Activated naive CD8-positive, alpha-beta T cell treated with anti-CD3 and anti-CD28 coated beads, Interleukin-2, amount 50 U/mL, for 16 hours (primary cell): ENCODE measurements at places on chromosomes 11 and 22.
A peak's percentile ranks its signal among the peaks of the same experiment; 100 is the strongest.

- no peak for DNase-seq
Measured at GRCh38 chr11:71458146-71459070, 5.4 kb downstream of the NADSYN1 start.

DNA sequence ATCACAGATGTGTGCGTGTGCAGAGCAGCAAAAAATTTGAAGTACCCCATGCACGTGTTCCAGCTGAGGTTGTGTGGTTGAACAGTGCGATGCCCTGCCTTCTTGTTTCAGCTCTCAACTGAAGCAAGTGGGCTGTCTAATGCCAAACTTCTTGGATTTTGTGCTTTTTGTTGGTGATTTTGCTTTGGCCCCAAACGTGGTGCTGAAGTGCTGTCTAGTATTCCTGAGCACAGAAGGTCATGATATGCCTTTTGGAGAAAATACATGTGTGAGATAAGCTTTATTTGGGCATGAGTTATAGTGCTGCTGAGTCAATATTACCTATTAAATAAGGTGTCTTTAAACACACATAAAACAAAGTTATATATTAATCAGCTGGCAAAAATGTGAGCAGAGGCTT, 14.1 kb downstream of the YDJC start:
- no peak for DNase-seq

- DNase-seq = no peak
Measured at GRCh38 chr11:57484141-57484710, 23.9 kb downstream of the RTN4RL2 start.

DNA sequence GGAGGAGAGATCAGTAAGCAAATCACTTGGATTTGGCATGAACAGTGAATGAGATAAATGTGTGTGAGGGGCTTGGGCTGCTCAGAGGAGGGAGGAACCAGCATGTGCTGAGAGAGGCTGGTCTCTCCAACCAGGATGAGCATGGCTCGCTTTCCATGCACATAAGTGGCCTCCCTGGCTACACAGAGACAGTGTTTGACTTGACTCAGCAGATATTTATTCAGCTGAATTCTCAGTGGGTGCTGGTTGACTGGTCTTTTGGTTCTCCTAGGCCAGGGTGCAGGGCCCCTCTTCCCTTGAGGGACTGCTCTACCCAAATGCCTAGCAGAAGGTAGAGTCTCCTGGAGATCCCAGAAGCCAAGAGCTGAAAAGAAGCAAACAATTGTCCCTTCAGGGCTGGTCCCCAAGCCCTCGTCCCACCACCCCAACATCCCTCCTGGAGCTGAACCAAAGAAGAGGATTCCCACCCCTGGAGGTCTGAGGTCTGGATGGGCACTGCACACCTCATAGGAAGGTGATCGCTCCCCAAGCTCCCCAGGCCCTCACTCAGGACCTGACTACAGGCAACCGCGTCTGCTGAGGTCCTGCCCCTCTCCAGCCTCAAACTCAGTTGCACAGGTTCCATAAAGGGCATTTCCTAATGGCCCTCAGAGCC, 3.3 kb upstream of the TRIM29 start:
- DNase-seq = no peak

DNA sequence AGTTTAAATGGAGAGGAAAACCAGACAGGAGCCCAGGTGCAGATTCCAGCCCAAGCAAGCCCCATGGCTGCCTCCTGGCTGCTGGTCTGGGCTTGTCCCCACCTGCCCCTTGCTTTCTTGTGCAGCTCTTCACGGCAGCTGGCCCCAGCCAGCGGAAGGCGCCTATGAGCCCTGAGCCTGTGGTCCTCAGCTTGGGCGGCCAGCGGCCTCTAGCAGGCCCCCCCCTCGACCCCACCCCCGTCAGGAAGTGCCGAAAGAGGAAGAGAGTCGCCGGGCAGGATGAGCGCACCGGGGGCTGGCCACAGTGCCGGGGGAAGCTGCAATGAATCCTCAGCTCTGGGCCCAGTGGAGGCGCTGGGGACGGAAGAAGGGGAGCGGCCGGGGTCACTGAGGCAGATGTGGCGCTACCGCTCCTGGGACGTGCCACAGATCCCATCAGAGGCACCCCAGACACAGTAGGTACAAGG, 2.1 kb upstream of the DGKZ start:
- DNase-seq = no peak

GRCh38 chr11:124072147-124072546, 31.0 kb upstream of the OR10G7 start:
- DNase-seq = no peak

DNA sequence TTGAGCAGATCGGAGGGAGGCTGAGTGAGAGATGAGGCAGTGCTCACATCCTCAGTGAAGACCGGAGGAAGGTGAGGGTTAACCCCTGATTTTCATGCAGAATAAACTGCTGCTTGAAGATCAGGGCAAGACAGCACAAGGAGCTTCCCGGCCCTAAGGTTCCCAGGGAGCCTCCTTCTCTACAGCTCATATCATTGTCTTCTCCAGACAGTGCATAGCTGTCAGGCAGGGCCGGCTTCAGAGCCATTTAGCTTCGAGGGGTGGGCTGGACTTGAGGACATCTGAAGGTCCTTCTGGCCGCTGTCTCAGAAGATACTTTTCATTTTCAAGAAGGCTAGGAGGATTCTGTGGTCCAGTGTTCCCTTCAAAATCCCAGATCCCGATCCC, 7.2 kb downstream of the ADAMTS8 start:
- DNase-seq = no peak

DNA sequence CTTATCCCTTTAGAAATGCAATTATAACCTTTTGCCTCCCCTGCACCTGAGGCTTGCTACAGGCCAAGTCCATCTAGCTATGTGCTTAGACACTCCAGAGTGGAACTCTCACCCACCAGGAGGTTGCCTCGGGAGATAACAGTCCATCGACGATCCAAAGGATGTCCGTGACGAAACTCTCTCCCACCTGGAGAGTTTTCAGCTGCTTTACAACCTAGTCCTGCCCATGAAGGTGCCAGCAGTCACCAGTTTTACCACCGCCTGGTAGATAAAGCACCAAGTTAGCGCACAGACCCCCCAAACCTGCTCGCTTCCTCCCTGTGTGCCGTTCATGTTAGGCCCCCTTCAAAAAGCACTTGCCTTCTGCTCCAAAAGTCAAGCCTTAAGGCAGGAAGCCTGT, 53.1 kb upstream of the SHISAL1 start:
- DNase-seq = no peak

DNA sequence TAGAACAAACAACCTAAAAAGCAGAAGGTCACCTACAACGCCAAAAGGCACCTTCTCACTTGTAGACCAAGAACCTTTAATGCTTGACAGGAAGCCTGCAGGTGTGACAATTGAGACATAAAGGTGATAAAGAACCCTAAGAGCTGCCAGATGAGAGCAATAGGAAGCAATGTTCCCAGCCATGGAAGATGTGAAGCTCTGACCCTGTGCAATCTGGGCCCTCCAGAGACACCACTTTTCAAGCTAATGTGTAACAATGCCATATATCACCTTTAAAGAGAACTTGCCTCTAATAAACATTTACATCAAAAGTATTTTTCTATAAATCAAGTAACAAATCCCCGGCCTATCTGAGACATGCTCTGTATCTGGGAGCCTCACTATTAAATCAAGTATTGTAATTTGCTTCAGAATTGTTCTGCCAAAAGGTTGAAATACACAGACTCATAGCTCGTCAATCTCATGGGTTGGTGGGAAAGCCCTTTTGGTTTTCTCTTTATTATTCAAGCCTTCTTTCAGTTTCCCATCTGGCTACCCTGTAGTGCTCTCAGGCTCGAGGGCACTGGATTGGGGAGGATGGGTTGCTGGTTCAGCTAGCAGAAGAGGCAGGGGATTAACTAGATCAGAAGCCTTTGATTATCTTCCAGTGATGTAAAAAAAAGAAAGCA, 368.9 kb downstream of the BUD13 start:
- no peak for DNase-seq

DNA sequence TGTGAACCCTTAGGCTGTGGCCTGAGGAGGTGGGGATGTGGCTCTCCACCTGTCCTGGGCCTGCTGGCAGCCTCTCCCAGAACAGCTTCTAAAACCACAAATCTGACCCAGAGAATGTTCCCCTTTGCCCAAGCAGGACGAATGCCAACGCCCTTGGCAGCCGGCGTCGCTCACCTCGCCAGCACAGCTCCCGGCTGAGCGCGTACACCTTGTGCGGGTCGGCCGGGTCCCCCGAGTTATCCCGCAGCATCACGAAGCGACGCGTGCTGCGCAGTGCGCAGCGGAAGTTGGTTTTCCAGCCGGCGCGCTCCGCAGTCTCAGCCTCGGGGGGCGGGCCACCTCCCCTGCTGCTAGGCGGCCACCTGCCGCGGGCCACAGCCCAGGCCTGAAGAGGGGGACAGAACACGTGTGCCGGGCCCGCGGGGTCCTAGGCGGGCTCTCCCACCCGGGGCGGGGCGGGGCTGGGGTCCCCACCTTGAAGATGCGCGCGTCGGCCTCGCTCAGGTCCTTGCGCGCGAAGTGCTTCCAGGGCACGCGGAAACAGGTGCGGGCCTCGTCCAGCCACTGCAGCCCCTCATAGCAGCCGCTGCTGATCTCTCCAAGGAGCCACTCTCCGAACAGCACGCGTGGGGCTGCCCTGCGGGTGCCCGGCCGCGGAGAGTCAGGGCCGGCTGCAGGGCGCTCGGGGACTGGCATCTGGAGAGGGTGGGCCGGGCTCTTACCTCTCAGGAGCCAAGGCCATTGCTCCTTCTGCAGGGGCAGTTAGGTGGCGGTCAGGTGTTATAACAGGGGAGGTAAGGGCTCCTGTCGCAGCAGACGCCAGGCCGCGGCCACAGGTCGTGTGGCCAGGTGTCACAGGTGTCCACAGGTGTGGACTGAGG, 887 bp downstream of the IRF7 start:
- DNase-seq = no peak

- no peak for DNase-seq
Measured at GRCh38 chr22:27377501-27378295, 423.9 kb downstream of the MN1 start.

DNA sequence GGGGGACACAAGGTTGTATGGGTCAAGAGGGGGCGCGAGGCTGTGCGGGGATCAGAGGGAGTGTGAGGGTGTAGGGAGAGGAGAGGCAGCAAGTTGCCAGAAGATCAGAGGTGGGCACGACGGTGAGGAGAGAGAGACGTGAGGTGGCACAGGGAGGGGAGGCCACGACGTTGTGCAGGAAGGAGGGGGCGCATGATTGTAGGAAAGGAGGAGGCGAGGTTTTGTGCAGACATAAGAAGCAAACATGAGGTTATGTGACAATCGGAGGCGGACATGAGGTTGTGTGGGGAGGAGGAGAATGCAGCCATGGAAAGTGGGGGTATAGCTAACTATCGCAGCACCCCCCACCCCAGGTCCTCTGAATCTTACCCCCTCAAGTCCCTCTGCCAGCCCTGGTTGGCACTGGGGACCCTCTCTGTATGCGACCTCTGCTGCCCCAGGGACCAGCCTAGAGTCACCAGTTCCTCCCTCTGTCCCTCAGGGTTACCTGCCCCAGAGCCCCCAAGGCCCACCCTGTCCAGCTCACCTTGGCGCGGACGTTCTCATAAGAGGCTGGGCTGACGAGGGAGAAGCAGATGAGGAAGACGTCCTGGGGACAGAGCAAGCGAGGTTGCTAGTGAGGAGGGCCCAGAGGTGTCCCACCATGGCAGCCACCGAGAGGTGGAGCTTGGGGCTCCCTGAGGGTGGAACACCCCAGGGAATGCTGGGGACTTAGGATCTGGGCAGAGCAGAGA, 12.5 kb downstream of the RAC2 start:
- DNase-seq = no peak

GRCh38 chr11:28696591-28696990, 588.4 kb downstream of the METTL15 start:
- no peak for DNase-seq

- DNase-seq = no peak
Measured at GRCh38 chr11:111851636-111852035, 19.7 kb downstream of the ALG9 start.

DNA sequence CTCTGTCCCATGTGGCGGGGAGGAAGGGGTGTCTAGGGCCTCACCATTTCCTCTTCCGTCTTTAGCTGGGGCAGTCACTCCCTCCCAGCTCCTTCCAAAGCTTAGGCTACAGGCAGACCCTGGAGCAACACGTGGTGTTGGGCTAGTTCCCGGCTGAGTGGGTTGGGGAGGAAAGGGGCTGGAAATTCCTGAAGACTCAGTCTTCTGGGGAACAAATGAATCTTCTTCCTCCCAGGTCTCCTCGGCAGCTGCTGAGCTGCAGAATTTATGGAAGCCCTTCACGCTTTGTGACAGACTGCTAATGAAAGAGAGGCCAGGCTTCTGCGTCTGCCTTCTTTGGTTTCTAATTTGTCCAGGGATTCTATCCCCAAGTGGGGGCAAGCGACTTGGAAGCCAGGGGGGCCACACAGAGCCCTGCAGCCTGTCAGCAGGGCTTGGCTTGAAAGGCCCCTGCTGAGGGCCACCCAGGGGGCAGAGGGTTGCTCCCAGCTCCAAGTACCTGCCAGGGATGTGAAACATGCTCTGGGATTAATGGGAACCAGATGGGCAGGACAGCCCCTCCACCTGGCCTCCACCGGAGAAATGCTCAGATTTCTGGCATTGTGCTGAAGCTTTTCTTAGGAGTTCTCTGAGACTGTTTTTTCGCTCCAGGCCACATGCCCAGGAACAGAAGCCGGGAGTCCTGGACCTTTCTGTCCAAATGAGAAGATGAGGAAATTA, 123.1 kb downstream of the PKNOX2 start:
- DNase-seq = no peak

GRCh38 chr11:107996006-107996776, 12.5 kb upstream of the CUL5 start:
- DNase-seq = no peak

- DNase-seq = no peak
Measured at GRCh38 chr11:59601788-59602187, 13.8 kb downstream of the OSBP start.

DNA sequence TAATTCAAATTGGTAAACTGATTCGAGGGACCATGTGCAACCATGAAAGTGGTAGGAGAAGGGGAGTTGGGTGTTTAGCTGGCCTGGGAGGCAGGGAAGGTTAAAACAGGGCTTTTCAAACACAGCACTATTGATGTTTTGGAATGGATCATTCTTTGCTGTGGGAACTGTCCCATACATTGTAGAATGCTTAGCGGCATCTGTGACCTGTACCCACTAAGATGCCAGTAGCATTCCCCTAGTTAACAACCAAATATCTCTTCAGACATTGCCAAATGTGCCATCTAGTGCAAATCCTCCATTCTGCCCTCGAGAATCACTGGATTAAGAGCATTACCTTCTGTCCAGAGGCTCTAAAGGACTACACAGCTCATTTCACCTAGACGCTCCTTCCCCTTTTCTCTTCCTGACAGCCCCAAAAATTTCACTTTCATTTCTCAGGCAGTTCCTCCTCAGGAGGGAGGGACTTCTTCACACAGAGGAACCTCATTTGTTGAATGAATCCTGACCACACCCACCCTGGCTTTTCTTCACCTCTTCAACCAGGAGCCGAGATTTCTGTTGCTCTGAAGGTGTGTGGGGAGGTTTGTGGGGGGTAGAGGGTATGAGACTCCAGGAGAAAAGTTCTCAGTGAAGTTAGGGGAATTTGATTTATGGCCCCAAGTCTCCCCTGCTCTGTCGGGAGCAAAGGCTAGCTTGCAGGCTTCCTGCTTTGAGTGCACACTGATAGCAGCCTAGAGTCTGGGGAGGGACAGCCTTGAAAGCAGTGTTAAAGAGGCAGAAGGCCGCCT, at the start of gene TRIM34:
Gene TRIM34, plus strand, starts transcription at position 513 of the 791 bp plus-strand sequence. CDS start 7,331 bp downstream, outside the sequence.
- DNase-seq = peak; percentile 19

- no peak for DNase-seq
Measured at GRCh38 chr11:65698205-65698604, 13.8 kb upstream of the KAT5 start.
